8988T (cell line): ENCODE measurements at places on chromosomes 12 and 14.

GRCh38 chr12:64756376-64756775, 2.8 kb downstream of the GNS start:
- DNase-seq = no peak

DNA sequence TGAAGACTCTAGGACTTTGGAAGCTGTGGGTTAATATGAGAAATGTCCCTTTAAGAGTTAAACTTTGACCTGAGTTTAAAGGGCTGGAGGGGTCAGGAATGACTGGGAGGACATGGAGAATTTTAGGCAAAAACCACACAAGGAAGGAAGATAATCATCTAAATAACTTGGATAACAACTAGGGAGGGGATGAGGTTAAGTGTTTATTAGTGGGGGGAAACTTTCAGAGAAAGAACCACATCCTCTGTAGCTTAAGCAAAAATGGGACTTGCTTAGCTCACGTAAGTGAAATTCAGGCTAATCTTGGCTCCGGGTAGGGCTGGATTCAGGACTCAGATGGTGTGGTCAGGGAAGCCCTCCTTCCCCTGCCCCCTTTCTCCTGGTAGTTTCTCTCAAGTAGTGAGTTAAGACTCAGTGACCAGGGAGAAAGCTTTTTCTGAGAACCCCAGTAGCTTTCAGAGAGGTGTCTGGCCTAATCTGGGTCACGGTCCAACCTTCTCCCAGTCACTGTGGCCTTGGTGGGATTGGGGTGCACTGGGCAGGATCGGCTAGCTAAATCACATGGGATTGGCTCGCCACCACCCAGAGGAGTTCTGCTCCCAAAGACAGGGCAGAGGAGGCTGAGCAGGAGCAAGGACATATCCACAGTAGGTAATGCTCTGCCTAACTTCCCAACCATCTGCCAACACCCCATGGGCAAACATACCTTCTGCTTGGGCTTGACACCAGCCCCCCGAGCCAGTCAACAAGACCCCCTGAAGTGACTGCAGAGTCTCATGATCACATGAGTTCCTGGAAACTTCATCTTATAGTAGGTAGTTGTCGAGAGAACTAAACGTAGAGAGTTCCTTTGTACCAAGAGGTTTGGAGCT, 52.8 kb downstream of the ARF6 start:
- no peak for DNase-seq

- no peak for DNase-seq
These were observed 112.0 kb upstream of the PDZRN4 start for GRCh38 chr12:41076114-41076513.

DNA sequence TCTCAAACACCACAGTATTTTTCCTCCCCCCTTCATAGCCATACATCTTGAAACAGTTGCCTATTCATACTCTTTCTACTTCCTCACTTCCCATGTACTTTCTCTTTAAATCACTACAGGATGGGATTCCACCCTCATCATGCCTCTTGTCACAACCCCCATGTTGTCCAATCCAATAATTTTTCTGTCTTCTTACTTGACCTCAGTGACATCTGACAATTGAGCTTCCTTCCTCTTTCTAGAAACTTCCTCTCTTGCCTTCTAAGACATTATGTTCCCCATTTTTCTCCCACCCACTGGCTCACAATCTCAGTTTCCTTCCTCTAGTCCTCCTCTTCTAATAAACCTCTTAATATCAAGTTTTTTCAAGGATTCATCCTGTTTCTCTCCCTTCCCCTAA, 5.3 kb downstream of the C2CD5 start:
- no peak for DNase-seq

- no peak for DNase-seq
These were observed 10.8 kb downstream of the RAPGEF3 start for GRCh38 chr12:47747596-47748506.

- no peak for DNase-seq
These were observed 29.3 kb downstream of the AK7 start for GRCh38 chr14:96421236-96421635.

DNA sequence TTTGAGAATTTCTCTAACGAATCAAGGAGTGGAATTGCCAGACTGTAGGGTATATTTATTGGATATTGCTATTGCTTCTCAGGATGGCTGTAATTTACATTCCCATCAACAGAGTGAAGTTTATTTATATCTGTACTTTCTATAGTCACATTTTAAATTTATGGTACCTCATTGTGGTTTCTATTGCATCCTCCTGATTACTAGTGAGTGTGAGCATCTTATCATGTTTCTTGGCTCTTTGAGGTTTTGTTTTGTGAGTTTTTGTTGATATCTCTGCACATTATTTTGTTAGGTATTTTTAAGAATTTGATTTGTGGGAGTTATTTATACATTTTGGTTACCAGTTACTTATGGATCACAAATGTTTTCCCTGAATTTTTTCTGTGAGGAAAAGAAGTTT, 13.9 kb downstream of the DNM1L start:
- no peak for DNase-seq

DNA sequence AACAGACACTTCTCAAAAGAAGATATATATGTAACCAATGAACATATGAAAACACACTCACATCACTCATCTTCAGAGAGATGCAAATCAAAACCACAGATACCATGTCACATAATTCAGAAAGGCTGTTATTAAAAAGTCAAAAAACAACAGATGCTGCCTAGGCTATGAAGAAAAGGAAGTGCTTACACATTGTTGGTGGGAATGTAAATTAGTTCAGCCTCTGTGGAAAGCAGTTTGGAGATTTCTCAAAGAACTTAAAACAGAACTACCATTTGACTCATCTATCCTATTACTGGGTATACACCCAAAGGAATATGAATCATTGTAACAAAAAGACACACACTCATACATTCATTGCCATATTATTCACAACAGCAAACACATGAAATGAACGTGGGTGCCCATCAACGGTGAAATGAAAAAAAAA, 35.1 kb downstream of the EIF2S3B start:
- DNase-seq = no peak

DNA sequence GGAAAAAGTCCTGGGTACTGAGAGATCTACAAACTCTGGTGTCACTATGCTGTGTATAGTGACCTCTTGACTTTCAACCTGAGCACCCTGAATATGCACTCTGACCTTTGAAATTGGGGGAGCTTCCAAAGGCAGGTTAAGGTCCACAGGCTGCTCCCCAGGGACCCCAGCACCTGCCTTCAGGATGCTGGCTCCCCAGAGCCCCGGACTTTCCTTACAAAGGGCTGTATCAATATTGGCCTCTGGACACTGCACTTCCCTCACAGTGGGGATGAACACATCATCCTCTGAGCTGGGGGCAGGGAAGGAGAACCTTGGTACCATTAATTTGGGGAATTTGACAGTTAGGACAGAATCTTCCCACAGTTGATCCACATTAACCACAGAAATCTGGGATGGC, 14.3 kb downstream of the PLD4 start:
- DNase-seq = no peak
